ENCODE measurements at places on chromosomes 2 and 18. TPM values are rescaled to one million over a fixed set of nuclear protein-coding genes. Genes with fewer than 3 reads are reported as not detected.

SP140L gene
- total RNA-seq, result 61.4 TPM

ARMC9 gene
- 3.2 TPM for total RNA-seq

C2orf66 gene
- total RNA-seq, result 0.16 TPM

FAM161A gene
- total RNA-seq, result 4.8 TPM

ANKRD62 gene
- total RNA-seq, result not detected

DCDC2C gene
- not detected for total RNA-seq

C2orf80 gene
- total RNA-seq, result not detected

Measured in activated CD8-positive, alpha-beta memory T cell treated with anti-CD3 and anti-CD28 coated beads, Interleukin-2, amount 10 ng/mL, durations not matched to agents 7 days and 5 days (primary cell).